ENCODE measurements at places on chromosomes 11 and 22.

DNA sequence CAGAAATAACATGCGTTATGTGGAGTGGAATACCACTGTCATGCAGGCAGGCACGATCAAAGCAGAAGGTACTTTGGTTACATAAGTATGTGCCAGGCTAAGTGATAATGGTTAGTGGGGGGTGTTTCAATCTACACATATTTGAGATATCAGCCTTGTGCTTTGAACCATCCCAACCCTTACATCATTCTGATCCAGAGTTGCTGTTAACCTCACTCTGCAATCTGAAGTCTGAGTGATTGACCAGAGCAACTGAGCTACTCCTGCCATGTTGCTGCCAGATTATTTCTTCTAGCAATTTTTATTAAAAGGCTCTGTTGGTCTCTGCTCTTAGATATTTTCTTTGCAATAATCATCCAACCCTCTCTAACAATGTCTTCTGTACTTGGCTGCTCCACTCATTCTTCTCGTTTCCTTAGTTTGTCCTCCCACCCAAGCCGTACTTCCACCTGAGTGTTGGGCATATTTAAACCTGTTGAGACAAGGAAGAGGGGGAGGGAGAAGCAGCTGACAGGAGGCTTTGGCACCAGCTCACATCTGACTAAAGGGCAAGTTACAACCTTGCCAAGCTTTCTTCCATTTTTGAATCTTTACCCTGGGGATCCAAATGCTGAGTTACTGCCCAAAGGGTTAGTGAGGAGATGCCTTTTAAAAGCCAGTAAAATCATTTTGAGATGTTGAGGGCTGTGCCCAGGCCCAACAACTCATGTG, 114.1 kb upstream of the SESN3 start:
- no peak for DNase-seq

GRCh38 chr11:83410605-83411565, 124.7 kb upstream of the CCDC90B start:
- no peak for DNase-seq

DNA sequence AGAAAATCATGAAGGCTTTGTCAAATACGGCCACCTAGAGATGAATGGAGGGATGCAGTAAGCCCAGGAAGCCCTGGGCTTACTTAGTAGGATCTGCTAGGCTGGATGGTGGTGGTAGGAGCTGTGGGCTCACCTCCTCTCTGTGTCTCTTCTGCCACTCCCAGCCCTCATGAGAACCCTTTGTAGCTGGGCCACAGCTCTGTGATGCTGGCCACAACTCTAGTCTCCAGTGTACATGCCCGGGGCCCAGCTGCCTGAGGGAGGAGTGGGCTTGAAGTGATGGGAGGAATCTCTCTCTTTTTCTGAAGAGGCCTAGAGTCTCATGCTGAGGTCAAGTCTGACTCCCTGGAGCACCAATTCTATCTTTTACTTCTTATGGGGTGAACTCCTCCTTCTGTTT, 32.4 kb upstream of the SYT13 start:
- no peak for DNase-seq

DNA sequence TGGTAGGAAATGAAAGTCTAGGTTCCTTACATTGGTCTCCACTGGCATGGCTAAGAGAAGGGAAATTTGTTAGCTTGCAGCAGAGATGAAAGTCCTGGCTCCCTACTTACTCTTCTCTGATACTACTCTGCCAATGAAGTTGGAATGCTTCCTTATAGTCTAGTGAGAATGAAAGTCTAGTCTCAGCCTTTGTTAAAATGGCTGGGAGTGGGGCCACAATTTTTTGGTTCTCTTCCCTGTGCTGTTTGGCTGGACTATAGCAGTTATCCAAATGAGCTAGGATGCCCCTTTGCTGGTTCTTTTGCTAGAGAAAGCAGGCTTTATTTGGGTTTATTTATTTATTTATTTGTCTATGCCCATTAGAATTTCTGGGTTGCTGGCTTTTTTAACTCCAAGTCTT, 414.3 kb downstream of the AASDHPPT start:
- DNase-seq: no peak

DNA sequence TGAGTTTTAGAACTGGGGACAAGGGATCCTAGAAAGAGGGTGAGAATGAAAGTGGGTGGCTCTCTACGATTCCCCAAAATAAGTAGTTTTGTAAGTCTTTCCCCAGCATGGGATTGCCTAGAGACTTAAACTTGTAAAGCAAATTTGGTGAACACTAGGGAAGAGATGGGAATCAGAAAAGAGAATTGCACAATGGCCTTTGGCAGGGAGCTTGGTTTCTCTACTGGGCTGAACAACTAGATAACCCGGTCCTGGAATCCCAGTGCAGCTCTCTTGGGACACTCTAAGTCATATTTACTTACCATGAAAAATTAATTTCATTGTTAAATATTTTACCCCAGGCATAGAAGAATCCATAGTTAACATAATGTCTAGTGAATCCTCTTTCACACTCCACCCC, 16.5 kb upstream of the USP18 start:
- DNase-seq: no peak

GRCh38 chr22:50676661-50677492, 4.3 kb downstream of the SHANK3 start:
- DNase-seq: no peak
